ENCODE measurements at places on chromosomes 5 and 9.
A peak's percentile ranks its signal among the peaks of the same experiment; 100 is the strongest.

DNA sequence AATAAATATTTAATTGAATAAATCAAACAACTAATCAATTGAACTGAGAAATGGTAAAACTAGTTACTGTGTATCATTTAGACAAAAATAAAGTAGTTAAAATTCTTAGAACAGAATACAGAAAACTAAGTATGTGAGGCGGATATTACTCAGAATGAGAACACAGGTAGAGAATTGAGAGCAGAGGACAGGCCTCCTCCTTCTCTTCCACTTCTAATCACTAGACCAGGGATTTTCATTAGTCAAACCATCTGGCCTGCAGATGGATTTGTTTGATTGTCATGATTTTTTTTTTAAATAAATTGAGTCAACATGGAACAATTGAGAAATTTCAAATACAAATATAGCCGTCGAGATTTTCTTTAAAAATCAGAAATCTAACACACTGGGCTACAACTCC, 198.6 kb upstream of the HMHB1 start:
- peak; percentile 49 for DNase-seq

- DNase-seq = no peak
Observed at GRCh38 chr9:35476596-35476995, 13.3 kb upstream of the RUSC2 start.

DNA sequence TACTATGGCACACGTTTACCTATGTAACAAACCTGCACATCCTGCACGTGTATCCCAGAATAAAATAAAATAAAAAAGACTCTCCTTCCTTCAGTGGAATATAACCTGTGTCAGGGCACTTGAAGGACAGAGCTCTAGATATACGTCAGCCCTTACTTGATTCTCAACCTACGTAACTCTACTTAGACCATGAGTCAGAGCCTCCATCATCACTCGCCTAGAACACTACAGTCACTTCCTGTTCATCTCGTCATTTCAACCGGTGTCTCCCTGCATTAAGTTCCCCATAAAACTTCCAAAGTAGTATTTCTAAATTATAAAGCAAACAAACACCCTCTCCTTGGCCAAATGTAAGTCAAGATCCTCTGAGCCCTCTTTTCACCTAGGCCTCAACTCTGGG, 243.5 kb upstream of the CCNG1 start:
- no peak for DNase-seq

GRCh38 chr5:76455531-76456133, 52.5 kb downstream of the IQGAP2 start:
- peak; percentile 2 for DNase-seq

DNA sequence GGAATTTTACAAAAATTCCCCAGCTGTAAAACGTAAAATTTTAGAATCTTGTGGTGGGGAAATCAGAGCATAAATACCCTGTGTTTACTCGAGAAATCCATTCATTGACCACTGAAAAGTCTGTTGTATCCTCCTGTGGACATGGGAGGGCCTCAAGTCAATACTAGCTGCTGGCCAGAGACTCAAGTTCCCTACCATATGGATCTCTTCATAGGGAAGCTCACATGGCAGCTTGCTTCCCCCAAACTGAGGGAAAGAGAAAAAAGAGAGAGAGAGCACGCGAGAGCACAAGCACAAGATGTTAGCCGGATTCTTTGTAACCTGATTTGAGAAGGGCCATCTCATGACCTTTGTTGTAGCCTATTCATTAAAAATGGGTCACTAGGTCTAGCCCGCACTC, 591.9 kb downstream of the LRRC70 start:
- DNase-seq = no peak

- DNase-seq = no peak
Observed at GRCh38 chr9:90368241-90368640, 274.4 kb downstream of the DIRAS2 start.

GRCh38 chr5:141559461-141559860, 59.3 kb downstream of the DIAPH1 start:
- DNase-seq = peak; percentile 82

DNA sequence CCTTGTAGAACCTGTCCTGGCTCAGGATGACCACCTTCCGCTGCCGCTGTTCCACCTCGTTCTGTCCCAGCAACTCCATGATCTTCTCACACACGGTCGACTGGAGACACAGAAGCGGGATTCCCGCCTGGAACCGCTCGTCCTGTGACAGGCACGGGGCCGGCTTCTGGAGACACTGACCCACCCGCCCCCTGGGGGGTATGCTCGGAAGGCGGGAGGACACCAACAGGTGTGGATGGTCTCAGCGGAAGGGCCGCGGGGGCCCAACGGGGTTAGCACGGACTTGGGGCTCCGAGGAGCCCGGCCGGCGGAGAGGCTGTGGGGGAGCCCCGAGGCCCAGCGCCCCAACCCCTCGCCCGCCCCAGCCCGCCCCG, 530 bp downstream of the UCK1 start:
- peak; percentile 18 for DNase-seq

DNA sequence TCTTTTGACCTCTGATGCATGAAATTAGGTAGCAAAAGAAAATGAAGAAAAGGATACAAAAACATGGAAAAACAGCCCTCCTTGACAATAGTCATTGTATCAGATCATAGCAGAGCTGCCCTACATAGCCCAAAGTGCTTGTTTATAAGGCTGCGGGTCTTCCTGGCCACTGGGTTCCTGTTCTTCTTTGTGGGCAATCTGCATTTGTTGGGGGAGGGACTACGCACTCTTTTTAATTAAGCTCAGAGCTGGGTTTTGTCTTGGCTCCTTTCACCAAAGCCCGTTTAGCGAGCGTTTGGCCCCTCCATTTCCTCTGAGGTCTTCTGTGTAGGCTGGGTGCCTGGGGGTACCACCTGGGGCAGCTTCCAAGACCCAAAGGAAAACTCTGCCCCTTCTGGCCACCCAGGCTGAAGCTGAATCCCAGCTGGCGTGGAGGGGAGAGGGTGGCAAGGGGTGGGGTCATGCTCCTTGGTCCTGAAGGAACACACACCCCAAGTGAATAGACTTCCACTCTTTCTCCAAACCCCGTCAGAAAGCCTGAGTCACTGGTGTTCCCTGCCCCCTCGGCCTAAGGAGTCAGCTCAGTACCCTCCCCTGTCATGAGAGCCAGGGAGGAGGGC, 6.5 kb upstream of the PAX5 start:
- no peak for DNase-seq

- no peak for DNase-seq
Observed at GRCh38 chr5:66969484-66969883, 227.1 kb downstream of the CD180 start.

DNA sequence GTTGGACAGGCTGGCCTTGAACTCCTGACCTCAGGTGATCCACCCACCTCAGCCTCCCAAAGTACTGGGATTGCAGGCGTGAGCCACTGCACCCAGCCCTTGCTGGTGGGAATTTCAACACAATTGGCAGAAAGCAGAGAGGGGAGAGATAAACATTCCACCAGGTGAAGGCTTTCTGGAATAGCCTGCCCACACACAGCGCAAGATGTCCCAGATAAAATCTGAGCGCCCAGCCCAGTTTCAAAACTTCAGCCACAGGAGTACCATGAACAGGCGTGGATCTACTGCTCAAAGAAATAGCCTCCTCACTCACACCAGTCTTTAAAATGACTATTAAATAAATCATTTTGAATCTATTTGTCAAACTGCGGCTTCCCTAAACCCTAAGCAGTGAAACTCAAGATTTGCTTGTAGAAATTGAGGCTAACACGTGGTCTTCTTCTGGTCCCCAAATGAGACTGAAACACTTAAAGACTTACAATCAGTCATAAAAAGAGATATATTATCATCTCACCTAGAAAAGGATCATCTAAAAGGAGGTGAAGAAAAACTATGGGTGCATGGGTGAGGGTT, 34.7 kb downstream of the CAPSL start:
- no peak for DNase-seq

Data from fibroblast of mammary gland (primary cell).